ENCODE measurements at places on chromosomes 4 and X. TPM values are rescaled to one million over a fixed set of nuclear protein-coding genes. Genes with fewer than 3 reads are reported as not detected.

DNA sequence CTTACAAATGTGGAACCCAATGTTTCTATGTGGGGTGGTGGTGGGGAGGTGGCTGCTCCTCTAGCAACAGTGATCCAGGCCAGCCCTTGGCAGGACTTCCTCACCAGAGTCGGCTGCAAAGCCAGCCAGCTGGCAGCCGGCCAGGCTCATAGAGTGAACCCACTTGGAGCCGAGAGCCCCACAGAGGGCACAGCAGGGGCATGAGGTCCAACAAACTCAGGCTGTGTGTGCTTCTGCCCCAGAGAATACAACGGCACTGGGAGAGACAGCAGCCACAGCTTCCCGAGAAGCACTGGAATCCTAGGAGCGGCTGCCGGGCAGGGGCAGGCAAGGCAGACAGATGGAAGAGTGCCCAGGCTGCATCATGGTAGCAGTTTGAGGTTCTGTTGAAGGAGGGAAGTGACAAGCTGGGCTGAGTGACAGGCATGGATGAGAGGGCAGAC is 23.5 kb upstream of the SOWAHD start:
- no peaks in the 10 kb centered on the region for H3K4me1 ChIP-seq
- H3K27me3 ChIP-seq: no peaks in the 10 kb centered on the region
- H3K27ac ChIP-seq: no peak overlapping the region

- H3K4me3 ChIP-seq: no peak overlapping the region
- H3K27ac ChIP-seq: no peak overlapping the region
- no peaks in the 10 kb centered on the region for H3K36me3 ChIP-seq
These were observed 18.7 kb downstream of the GPM6B start for GRCh38 chrX:13798184-13798583.

Gene CTSO
- 14.5 TPM for total RNA-seq

GRCh38 chrX:109704563-109704962 is 28.5 kb downstream of the ACSL4 start:
- DNase-seq: no peak
- H3K36me3 ChIP-seq: no peaks in the 10 kb centered on the region
- H3K4me1 ChIP-seq: peaks cover 22% of the 10 kb centered on the region
- H3K27me3 ChIP-seq: no peaks in the 10 kb centered on the region
- no peak overlapping the region for H3K4me3 ChIP-seq

DNA sequence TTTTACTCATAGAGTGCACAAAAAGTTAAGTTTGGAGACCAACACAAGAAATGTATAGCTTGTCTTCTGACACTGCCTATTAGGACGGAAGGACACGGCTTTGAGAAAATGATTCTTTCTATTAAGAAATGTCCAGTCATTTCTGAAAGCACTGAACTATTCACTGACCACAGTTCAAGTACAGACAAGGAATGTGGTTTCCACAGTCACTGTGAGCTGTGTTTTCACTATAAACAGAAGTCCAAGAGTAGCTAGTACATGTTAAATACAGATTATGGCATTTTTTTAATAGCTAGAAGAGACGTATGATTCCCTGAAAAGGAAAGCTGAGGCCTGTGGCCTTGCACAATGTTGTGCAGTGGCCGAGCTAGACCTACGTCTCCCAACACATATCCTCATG is 115.1 kb upstream of the GPM6A start:
- no peaks in the 10 kb centered on the region for H3K36me3 ChIP-seq
- H3K27ac ChIP-seq: no peak overlapping the region
- no peaks in the 10 kb centered on the region for H3K27me3 ChIP-seq
- H3K4me1 ChIP-seq: no peaks in the 10 kb centered on the region

DNA sequence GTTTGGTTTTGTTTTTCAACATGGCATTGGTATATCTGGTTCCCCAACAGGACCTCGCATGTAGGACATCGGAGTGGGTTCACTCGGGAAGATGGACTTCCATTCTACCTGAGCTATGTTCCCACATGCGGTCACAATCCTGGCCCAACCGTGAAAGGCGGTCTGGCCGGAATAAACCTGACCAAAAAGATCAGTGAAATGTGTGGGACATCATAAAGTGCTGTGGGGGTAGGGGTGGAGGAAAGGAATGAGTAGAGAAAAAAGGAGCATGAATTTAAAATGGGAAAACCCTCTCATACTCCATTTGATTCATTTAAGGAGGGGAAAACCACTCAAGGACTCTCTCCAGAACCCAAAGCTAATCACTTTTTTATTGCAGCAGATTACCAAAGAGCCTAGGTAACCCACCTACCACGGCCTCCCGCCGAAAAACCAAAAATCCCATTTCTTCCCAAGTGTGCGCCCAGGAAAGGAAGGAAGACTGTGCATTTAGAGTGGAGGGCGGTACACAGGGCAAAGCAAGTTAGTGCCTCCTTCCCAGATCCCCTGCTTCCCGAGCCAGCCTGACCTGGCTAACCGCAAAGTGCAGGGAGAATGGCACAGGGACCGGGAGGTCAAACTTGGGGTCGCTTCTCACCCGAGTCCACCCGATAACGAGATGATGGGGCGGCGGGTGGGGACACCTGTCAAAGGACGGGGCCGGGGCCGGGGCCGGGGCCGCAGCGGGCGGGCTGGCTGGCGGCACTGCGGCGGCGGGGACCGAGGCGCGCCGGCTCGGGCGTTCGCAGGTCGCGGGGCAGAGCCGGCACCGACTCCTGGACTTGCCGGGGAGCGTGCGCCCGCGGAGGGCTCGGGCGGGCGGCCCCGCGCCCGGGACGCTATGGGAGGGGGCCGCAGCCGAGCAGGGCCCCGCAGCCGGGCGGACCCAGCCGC is 669 bp downstream of the TMEM150C start:
- H3K27me3 ChIP-seq: no peaks in the 10 kb centered on the region
- H3K36me3 ChIP-seq: no peaks in the 10 kb centered on the region
- no peak for DNase-seq

Gene MAP7D2
- 0.98 TPM for total RNA-seq

GRCh38 chr4:185956544-185956940 is 112.4 kb upstream of the TLR3 start:
- H3K36me3 ChIP-seq: no peaks in the 10 kb centered on the region
- H3K27me3 ChIP-seq: no peaks in the 10 kb centered on the region
- H3K27ac ChIP-seq: no peak overlapping the region
- no peak overlapping the region for H3K4me3 ChIP-seq
- no peak for DNase-seq

Gene ZDHHC9
- total RNA-seq: 19.2 TPM

Gene MND1
- not detected for total RNA-seq

DNA sequence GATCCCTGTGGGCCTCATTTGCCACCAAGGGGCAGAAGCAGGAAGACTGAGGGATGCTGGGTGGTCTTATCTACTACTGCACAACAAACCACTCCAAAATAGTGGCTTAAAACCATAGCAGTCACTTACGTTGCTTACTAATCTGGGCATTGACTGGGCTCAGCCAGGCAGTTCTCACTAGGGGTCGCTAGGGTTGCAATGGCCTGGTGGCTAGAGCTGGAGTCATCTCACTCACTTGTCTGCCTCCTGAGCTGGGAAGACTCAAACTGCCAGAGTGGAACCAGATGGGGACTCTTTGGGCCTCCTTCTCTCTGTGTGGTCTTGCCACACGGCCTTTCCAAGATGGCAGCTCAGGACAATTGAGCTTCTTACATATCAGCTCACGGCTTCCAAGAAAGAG is 216.3 kb upstream of the BCOR start:
- H3K4me3 ChIP-seq: no peak overlapping the region
- no peaks in the 10 kb centered on the region for H3K27me3 ChIP-seq
- no peaks in the 10 kb centered on the region for H3K4me1 ChIP-seq
- H3K36me3 ChIP-seq: no peaks in the 10 kb centered on the region

GRCh38 chr4:37908488-37909331 is 17.8 kb downstream of the TBC1D1 start:
- peak overlapping the region; percentile 21 for H3K4me3 ChIP-seq
- no peak for DNase-seq
- H3K27me3 ChIP-seq: no peaks in the 10 kb centered on the region
- H3K27ac ChIP-seq: peak overlapping the region; percentile 47

Gene GASK1B
- 24.3 TPM for total RNA-seq

- no peak overlapping the region for H3K4me3 ChIP-seq
- no peaks in the 10 kb centered on the region for H3K36me3 ChIP-seq
- H3K27me3 ChIP-seq: no peaks in the 10 kb centered on the region
- H3K4me1 ChIP-seq: no peaks in the 10 kb centered on the region
- no peak overlapping the region for H3K27ac ChIP-seq
These were observed 55.3 kb upstream of the HPSE start for GRCh38 chr4:83389756-83390505.

DNA sequence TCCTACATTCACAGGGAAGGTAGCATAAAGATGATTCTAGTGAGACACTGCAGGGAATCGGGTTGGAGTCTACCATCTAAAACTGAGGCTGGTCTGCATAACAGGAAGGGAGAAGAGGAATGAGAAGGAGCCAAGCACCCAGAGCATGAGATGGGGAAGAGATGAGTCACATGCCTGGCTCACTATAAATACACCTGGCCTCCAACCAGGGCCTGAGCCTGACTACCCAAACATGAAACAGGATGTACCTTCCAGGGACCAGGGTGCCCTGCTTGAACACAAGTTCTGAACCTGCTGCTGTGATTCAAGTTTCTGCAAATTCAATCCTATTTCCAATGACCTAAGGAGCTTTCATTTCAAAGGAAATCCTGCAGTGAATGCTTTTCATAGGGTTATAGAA is 24.9 kb downstream of the CD99L2 start:
- H3K27me3 ChIP-seq: no peaks in the 10 kb centered on the region
- no peaks in the 10 kb centered on the region for H3K4me1 ChIP-seq
- H3K27ac ChIP-seq: no peak overlapping the region
- H3K4me3 ChIP-seq: no peak overlapping the region
- H3K36me3 ChIP-seq: no peaks in the 10 kb centered on the region

- no peaks in the 10 kb centered on the region for H3K4me1 ChIP-seq
- H3K4me3 ChIP-seq: no peak overlapping the region
- DNase-seq: no peak
- H3K27me3 ChIP-seq: no peaks in the 10 kb centered on the region
These were observed 115.0 kb upstream of the ETNPPL start for GRCh38 chr4:108877821-108878220.

GRCh38 chrX:75156531-75156945 is 455 bp upstream of the ABCB7 start:
- H3K4me3 ChIP-seq: peak overlapping the region; percentile 51
- H3K27ac ChIP-seq: peak overlapping the region; percentile 69
- no peaks in the 10 kb centered on the region for H3K36me3 ChIP-seq
- H3K27me3 ChIP-seq: no peaks in the 10 kb centered on the region
- no peak for DNase-seq

DNA sequence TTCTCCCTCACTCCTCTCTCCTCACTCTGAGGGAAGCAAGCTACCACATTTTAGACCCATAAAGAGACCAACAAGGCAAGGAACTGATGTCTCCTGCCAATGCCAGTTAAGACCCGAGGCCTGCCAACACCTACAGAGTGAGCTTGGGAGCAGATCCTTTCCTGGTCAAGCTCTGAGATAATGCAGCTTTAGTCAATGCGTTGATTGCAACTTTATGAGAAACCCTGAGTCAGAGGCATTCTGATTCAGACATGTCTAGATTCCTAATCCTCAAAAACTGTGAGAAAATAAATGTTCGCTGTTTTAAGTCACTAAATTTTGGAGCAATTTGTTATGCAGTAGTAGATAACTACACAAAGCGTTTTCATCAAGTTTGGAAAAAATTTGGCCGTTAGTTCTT is 115.5 kb downstream of the JADE1 start:
- H3K27me3 ChIP-seq: no peaks in the 10 kb centered on the region
- H3K4me3 ChIP-seq: no peak overlapping the region
- H3K27ac ChIP-seq: no peak overlapping the region
- H3K36me3 ChIP-seq: no peaks in the 10 kb centered on the region
- no peaks in the 10 kb centered on the region for H3K4me1 ChIP-seq
- DNase-seq: no peak

- H3K36me3 ChIP-seq: no peaks in the 10 kb centered on the region
- no peak overlapping the region for H3K4me3 ChIP-seq
- H3K27ac ChIP-seq: no peak overlapping the region
- no peak for DNase-seq
- H3K27me3 ChIP-seq: no peaks in the 10 kb centered on the region
These were observed 20.7 kb downstream of the TAPT1 start for GRCh38 chr4:16205298-16206164.

Gene SHROOM3
- 6.9 TPM for total RNA-seq

DNA sequence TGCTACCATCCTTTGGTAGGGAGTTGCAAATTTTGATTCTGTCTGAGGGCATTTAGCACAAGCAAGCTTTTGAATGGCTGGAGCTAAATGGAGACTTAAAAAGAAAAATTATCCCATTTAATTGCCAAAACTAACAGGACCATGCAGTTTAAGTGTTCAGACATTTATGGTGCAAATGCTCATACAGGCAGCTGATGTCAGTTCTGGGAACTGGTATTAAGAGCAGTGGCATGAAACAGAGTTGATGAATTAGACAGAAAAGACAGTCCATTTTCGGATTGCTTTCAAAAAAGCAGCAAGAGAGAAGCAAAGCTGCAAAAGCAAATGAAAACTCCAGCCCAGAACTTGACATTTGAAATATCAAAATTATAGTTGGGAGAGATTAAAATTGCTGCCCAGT is 1.3 kb downstream of the SCRG1 start:
- no peaks in the 10 kb centered on the region for H3K4me1 ChIP-seq
- no peaks in the 10 kb centered on the region for H3K27me3 ChIP-seq
- H3K4me3 ChIP-seq: no peak overlapping the region
- H3K36me3 ChIP-seq: no peaks in the 10 kb centered on the region

GRCh38 chr4:183675625-183676024 is 16.5 kb downstream of the TRAPPC11 start:
- H3K4me3 ChIP-seq: no peak overlapping the region
- H3K4me1 ChIP-seq: peaks cover 5% of the 10 kb centered on the region
- H3K36me3 ChIP-seq: peaks cover 31% of the 10 kb centered on the region
- H3K27ac ChIP-seq: no peak overlapping the region
- no peaks in the 10 kb centered on the region for H3K27me3 ChIP-seq

- no peak for DNase-seq
- no peaks in the 10 kb centered on the region for H3K36me3 ChIP-seq
- no peaks in the 10 kb centered on the region for H3K27me3 ChIP-seq
- no peaks in the 10 kb centered on the region for H3K4me1 ChIP-seq
- no peak overlapping the region for H3K4me3 ChIP-seq
These were observed 25.1 kb downstream of the XIAP start for GRCh38 chrX:123884809-123885408.

- no peaks in the 10 kb centered on the region for H3K36me3 ChIP-seq
- no peaks in the 10 kb centered on the region for H3K27me3 ChIP-seq
- no peak for DNase-seq
These were observed 9.5 kb downstream of the ETFDH start for GRCh38 chr4:158681629-158682028.

Gene IL13RA2
- total RNA-seq: 0.74 TPM

DNA sequence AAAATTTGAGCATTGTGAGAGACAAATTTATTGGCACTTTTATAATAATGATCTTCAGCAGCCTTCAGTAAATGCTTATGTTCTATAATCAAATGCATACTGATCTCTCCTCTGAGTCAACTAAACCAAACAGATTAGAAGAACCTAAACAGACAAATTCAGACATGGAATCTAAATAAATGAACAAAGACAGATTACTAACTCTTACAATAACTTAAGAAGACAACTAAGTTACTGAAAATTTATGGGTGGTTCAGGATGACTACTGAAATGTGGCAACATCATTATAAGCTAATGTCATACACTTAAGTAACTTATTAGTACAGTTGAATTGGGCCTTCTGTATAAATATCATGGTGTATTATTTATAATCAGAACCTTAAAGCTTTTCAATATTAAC is 127.3 kb downstream of the NEK1 start:
- H3K4me1 ChIP-seq: peaks cover 12% of the 10 kb centered on the region
- no peak for DNase-seq
- H3K4me3 ChIP-seq: no peak overlapping the region
- H3K27me3 ChIP-seq: no peaks in the 10 kb centered on the region
